ENCODE measurements at places on chromosomes 2 and 18. TPM values are rescaled to one million over a fixed set of nuclear protein-coding genes. Genes with fewer than 3 reads are reported as not detected.

DNA sequence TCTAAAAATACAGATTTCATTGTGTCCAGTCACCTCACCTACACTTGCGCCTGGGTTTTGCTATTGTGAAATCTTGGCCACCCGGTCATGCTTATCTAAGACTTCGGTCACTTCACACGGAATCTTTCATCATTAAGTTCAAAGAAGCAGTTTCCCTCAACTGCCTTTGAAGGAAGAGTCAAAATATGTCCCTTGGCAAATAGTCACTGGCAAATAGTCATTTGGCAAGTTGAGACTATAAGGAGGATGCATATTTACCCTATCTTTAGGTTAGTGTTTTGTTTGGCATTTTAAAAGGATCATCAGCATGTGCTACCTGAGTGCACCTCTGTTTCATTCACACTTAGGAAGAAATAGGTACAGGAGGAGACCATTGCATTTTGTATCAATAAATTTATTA, 95.9 kb downstream of the FEZ2 start:
- no peak for DNase-seq

DNA sequence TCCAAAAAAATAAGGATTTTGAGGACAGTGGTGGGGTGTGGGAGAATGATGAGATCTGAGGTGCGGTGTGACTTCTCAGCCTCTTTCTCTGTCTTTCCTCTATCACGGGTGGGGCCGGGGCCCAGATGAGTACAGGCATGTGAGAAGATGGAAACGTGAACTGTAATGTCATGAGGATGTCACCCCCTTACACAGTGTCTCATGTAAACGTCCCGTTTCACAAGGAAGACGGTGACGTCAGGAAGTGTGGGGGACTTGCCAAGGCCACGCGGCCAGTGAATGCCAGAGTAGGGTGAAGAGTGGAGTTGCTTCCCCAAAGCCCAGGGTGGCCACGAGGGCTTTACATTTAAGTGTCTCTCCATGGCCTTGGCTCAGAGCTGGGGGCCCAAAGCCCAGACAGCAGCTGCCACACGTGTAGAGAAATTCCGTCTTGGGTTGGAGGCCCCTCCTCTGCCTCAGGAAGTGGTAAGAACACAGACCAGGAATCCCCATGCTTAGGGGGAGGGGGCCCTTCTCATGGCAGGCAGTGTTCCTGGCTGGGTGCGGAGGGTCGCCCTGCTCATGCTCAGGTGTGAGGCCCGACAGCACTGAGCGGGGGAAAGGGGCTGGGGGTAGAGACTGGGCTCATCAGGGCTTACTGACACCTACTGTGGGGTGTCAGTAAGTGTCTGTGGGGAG, 80.9 kb upstream of the SMAD7 start:
- no peak for DNase-seq

- no peak for DNase-seq
These were observed 6.9 kb downstream of the CEP68 start for GRCh38 chr2:65062843-65063825.

Gene FAM228B
- 1.4 TPM for polyA plus RNA-seq

Data from H1 (cell line).